ENCODE measurements at places on chromosomes 5 and 9.

GRCh38 chr9:20321423-20322082, 300.7 kb downstream of the MLLT3 start:
- no peak for DNase-seq

DNA sequence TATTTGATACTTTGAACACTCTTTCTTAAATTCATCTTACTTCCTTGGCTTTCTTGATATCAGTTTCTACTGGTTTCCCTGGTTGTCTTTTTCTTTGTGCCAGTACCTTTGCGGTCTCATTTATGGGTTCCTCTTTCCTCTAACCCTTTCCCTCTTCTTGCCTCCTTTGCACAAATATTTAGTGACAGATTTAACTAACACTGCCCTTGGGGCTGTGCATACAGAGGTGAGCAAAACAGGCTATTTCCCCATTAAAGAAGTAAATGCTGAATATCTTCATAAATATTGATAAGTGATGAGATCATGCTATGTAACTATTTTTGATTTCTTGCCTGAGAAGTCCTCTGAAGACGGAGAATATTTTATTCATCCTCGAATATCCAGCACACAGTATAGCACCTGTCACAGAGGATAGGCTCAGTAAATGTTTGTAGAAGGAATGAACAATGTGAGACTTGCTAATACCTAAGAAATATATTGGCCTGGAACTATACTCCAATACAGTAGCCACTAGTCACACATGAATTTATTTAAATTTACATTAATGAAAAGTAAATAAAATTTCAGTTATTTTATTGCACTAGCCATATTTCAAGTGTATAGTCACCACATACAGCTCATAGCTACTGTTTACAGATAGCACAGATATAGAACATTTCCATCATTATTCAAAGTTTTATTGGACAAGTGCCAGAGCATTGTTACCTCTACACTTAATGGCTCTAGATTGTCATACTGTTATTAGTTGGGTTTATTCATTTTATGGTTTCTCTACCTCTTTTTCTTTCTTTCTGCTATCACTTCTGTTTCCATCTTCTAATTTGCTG, 90.4 kb downstream of the RIC1 start:
- no peak for DNase-seq

DNA sequence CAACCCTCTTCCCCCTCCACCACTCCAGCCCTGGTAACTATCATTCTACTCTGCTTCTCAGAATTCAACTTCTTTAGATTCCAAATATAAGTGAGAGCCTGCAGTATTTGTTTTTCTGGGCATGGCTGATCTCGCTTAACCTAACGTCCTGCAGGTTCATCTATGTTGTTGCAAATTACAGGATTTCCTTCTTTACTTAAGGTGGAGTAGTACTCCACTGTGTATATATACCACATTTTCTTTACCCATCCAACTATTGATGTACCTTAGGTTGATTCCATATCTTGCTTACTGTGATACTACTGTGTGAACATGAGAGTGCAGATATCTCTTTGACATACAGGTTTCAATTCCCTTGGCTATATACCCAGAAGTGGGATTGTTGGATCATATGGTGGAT, 106.3 kb upstream of the ZNF366 start:
- no peak for DNase-seq

DNA sequence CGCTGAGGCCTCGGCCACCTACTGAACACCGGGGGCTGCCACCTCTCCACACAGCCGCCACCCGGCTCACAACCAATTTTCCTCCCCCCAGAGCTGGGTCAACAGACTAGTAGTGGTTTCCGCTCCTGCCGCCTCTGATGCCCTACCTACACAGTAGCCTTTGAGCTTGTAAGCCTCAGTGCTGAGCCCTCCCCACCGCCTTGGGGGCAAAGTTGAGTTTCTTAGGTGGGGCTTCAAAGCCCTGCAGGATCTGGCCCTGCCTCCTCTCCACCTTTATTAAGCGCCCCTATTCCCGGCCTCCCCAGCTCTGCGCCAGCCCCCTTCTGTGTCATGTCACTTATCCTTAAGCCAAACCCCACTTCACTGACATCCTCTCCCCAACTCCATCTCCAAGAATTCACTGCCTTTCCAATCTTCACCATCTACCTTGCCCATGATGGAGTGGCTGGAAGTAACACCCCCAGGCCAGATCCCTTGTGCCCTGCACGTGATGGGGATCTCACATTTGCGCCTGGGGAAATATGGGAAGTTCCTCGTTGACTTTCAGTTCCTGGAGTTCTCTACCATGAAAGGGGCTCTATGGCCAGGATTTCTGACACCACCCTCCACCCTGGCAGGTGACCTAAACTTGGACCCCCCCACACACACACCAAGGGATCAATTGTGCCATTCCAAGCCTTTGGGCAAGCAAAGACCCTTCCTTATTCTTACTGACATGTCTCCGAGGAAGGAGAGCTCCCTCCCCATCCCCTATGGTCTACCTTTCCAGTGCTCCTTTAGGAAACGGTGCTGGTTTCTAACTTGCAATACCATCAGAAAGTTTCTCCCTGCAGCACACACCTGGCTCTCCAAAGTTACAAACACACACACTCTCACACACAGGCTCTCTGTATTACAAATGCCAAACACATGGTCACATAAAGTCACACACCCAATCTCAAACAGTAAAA, 2.7 kb upstream of the CNTFR start:
- no peak for DNase-seq

DNA sequence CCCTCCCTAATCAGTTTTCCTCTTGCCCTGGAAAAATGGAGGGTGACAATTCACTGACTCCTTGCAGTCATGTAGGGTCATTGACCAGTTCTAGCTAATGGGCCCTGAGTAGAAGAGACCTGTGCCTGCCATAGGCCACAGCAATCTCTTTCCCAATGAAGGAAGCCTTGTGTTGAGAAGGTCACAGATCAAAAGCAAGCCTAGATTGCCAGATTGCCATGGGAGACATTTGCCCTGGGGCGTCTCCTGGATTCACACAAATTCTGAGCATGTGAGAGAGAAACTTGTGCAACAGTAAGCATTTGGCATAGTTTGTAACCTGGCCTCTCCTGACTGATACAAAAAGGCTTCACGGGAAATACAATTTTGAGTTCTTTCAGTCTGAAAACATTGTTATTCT, 148.0 kb downstream of the NUDT12 start:
- no peak for DNase-seq

GRCh38 chr9:125258832-125259534, 2.6 kb upstream of the GAPVD1 start:
- DNase-seq = no peak

GRCh38 chr5:126481243-126481642, 58.0 kb downstream of the GRAMD2B start:
- DNase-seq = no peak

DNA sequence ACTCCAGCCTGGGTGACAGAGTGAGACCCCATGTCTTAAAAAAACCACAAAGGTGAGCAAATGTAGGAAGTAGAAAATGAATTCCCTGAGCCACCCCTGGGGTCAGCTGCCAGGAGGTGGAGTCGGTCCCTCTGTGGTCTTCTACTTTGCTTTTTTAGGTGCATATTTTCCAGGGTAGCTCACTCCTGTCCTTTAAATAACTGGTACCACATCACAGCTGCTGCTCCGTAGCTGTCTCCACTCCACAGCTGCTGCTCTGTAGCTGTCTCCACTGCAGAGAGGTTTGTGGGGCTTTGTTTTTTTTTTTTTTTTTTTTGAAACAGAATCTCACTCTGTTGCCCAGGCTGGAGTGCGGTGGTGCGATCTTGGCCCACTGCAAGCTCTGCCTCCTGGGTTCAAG, 8.9 kb downstream of the WDR5 start:
- no peak for DNase-seq

DNA sequence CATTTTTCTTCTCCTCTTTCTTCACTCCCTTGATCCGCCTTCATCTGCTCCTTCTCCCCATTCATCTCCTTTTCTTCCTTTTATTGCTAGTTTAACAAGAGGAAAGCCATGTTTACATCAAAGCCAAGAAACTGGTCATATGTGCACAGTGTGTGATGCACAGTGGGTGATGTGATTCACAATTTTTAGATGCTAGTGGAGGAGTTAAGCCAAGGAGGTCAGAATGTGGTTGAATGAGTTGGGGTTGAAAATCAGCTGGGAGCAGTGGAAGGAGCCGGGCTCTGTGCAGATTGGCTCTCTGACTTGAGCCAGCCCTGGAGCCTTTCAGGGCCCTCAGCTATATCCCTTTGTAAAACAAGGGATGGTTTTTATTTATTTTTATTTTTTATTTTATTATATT, 7.3 kb downstream of the ACER2 start:
- DNase-seq = no peak

DNA sequence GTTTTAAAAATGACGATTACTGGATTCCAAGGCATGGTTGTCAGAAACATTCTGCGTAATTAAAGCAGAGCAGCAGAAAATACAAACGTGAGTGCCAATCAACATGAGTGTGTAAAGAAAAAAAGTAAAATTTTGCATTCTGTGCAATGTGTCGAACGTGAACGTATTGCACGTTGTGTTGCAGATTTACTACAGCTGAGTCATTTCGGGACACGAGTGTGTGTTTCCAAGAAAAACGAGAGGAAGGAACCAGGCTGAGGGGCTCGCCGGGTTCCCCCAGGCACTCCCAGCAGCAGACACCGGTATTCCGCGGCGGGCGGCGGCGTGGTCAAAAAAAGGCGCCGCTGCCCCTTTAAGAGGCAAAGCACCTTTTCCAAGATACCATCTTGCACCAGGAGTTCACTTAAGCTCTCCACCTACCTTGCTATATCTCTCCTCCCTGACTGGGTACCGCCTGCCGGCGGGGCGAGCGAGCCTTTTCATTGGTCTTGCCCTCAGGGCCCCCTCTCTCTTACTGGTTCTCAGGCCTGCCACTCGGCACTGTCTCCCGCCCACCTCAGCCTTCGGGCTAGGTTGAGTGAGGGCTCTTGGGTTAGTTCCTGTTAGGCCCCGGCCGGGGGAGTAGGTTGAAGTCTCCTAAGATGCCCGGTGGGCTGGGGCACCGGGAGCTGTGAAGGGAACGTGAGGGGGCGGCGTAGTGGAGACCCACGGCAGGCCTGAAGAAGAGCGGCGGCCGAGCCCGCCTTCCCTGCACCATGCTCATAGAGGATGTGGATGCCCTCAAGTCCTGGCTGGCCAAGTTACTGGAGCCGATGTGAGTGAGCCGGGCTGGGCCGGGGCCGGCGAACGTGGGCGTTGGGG, at the start of gene RBM27:
Gene RBM27, plus strand, starts transcription at position 595 of the 861 bp plus-strand sequence. Its CDS starts 161 bp downstream, at position 756.
- DNase-seq = peak; percentile 96

DNA sequence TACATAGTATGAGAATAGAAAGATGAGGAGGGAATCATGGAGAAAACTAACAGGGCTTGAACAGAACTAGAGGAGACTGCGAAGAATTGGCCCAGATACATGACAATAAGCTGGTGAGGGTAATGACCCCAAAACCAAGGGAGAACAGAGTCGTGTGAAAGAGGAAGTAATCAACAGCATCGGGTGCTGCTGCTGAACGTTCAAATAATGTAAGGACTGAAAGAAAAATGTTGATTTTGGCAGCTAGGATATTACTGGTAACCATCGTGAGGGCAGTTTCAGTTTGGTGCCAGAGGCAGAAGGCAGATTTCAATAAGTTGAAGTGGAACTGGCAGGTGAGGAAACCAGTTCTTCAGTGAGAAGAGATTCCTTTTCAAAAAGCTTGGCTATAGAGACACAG, 66.8 kb upstream of the SMC2 start:
- no peak for DNase-seq

- DNase-seq = no peak
These were observed 439.9 kb upstream of the KLF4 start for GRCh38 chr9:107929443-107929842.

DNA sequence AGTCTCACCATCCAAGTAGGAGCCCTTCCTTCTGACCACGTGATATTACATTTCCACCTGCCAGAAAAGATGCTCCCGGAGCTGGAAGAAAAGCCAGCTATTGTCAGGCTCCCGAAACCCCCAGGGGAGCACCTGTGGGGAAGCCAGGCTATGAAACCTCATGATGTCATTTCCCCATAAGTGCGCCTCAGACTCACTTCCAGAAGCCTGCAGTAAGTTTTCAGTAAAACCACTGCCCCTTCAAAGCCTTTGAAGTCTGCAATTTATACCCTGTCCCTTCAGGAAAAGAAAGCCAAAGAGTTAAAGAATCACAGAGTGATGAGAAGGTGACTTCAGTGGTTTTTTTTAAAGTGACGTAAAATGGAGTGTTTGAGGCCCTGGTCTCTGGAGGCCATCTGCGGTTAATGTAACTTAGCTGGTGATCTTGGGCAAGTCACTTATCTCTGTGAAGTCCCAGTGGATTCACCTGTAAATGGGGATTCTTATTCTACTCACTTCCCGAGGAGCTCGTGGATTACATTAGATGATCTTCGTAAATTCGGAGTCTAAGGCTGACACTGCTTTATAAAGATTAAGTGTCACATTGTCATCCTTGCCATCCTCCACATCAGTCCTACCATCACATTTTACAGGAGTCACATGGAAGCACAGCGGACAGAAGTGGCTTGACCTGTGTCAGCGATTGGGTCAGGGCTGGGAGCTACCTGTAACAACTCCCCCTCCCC, 2.6 kb upstream of the SEMA6A start:
- no peak for DNase-seq

DNA sequence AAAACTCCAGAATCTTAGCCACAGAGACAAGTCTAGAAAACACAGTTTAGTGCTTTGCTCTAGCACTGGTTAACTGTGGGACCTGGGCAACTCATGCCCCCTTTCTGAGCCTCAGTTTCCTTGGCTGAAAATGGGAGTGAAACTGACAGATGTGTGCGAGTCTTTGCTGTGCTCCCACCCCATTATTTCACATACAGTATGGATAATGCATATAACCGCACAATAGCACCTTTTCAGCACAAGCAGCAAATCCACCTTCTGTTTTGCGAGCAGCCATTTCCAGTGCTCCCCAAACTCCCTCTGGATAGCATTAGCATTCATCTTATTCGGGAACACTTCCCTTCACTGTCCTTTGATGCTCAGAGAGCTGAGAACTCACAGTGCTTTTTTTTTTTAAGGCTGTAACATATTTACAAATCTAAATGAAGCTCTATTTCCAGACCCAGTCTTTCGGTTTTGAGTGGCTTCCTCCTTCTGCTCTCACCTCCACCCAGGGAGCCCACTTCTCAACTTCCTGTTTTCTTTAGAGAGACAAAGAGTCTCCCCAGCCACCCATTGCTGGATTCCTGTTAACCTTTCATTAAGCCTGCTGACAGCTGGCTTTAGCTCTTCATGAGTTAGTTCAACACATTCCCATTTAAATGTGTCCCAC, 49.2 kb downstream of the TIMD4 start:
- no peak for DNase-seq

DNA sequence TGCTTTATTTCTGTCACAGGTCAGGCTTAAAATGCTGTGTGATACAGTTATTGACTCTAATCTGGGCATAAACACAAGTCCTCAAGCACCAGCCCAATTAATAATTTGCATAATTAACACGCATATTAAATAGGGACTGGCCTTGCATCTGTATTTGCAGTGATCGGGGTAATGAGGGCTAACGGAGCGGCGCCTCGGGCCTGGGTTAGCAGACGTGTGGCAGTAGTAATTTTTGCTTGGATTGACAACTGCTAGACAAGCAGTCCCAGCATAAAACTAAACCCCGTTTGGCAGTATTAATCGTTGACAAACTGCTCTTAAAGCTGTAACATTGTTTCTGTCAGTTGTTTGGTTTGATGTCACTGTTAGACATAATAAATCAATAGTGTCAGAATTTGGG, 109.2 kb downstream of the PBX3 start:
- DNase-seq = no peak

Data from nephron progenitor cell (in vitro differentiated cells).